EH (cell line): ENCODE measurements at places on chromosomes 1 and 21.

GRCh38 chr1:152473887-152474537 is 36.6 kb upstream of the LCE5A start:
- DNase-seq: no peak

GRCh38 chr1:212645546-212646543 is 37.3 kb downstream of the ATF3 start:
- DNase-seq: no peak

DNA sequence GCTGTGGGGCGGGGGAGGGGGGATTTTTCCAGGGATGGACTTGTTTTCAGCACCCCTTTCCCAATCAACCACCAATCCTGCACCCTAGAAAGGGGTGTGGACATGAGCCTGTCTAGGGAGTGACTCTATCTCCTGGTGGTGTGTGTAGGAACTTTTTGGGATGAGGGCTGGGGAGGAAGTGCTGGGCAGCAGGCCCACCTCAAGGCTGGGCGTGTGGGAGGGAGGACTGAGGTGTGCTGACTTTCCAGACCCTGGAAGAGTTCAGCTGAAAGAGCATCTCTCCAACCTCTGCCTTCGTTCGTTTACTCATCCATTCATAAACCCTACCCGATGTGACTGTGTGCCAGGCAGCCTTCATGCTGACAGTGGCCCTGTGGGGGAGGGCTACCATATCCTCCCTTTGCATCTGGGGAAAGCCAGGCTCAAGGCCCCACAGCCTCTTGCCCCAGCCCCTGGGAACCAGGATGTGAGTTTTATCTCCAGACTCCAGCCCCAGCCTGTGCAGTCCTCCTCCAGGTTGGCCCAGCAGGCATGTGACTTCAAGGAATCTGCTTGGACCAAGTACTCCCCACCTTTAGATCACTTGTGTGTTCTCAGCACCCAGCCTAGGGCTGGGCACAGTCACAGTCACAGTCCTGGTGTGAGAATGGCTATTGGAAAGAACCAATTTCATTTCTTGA is 6.7 kb downstream of the KNCN start:
- no peak for DNase-seq

DNA sequence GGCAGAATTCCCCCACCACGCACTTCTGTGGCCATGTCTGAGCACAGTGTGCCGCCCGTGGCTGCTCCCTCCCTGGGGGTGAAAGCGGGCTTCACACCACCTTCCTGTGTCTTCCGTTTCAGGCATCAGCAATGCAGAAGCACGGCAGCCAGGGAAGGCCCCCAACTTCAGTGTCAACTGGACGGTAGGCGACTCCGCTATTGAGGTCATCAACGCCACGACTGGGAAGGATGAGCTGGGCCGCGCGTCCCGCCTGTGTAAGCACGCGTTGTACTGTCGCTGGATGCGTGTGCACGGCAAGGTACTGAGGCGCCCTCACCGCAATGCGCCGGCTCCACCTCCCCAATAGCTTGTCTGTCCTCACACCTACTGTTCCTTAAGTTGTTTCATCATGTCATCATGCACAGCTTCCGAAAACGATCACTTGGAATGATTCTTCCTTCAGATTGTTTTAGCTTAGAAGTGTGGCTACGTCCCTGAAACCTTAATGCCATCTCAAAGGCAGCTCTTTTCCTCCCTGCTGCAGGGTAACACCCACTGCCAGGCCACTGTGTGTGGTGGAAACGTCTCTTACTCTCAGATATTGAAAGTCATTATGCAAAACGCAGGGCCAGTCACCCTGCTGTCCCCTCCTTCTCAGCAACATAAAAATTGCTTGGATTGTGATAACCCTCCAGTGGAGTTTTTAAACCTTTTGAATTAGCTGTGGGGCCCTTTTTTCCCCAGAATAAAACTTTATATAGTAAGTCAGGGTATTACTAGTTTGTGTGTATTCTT is 66.8 kb downstream of the POFUT2 start:
- DNase-seq: no peak

GRCh38 chr1:16720351-16721223 is 19.7 kb upstream of the RNU1-4 start:
- no peak for DNase-seq
